Fibroblast of the aortic adventitia (primary cell): ENCODE measurements at places on chromosomes 4 and X. TPM values are rescaled to one million over a fixed set of nuclear protein-coding genes. Genes with fewer than 3 reads are reported as not detected.

DNA sequence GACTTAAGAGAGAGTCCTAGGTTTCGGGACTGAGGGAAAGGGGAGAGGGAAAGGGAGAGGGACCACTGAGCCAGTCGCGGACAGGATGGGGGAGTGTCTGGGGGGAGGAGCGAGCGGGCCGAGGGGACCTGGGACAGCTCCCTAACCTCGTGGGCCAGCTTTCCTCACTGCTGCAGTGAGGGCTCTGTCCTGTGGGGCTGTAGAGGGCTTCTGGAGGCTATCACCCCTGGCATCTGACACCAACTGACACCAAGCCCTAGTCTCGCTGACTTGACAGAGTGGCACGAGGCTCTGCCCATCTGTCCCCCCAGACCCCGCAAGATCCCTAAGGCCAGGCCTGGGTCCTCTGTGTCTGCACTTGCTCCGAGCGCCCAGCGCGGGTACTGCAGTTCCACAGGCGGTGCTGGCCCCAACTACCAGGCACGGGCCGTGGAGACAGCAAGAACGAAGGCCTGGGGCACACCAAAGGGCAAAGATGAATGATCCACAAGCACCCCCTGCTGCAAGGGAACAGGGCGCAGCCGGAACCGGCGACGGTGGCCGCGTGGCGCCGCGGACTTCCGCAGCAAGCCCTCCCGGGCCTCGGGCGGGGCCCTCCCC lies 465 bp downstream of the HAUS7 start:
- peak; percentile 12 for DNase-seq

Gene ASB11
- total RNA-seq: not detected in 2 replicates

DNA sequence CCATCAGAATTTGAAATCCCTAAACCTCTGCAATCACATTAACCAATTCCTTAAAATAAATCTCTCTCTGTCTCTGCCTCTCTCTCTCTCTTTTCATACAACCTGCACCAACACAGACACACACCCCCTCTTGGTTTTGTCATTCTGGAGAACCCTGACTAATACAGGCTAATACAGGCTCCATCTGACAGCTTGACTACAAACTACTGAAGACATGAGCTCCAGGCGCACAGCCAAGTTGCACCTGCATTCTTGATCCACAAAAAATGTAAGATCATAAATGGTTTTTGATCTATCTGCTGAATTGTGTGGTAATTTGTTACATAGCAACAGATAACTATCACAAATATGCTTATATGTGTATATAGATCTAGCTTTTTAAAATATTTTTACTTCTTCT lies 2414.2 kb downstream of the PCDH7 start:
- no peak for DNase-seq

GRCh38 chr4:138174981-138175794 lies 67.0 kb downstream of the SLC7A11 start:
- peak; percentile 85 for DNase-seq

- DNase-seq: no peak
Observed at GRCh38 chr4:187475901-187476300, 519.7 kb upstream of the ZFP42 start.

- no peak for DNase-seq
Observed at GRCh38 chr4:3406021-3406420, 35.7 kb upstream of the HGFAC start.

DNA sequence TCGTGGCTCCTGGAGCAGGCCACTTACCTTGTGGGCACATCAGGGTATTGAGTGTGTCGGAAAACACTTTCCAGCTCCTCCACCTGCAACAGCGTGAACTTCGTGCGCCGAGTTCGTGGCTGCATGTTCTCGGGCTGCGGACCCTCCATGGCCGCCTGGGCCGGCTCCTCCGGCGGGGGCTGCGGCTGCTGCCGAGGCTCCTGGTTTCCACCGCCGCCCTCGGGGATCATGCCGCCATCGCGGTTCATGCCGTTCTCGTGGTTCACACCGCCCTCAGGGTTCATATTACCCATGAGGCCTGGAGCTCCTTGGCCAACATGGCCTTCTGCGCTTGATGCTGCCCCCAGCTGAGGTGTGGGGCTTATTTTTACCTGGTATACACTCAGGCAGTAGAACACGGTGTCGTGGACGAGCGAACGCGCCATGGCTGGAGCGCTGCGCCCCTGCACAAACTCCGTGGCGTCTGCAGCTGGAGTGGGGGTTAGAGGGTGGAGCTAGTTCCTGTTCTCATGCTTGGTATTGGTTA lies at the start of gene RHOXF1:
TSS of gene RHOXF1 (minus strand) at position 476 of the 526 bp plus-strand sequence. CDS start at position 425, 51 bp downstream.
- no peak for DNase-seq

Gene TMEM271
- total RNA-seq: not detected in 2 replicates

Gene ODAM
- not detected in 2 replicates for total RNA-seq

Gene ARAF
- 9.2 and 20.9 TPM in 2 replicates for total RNA-seq

- no peak for DNase-seq
Observed at GRCh38 chr4:36509845-36510244, 228.4 kb downstream of the DTHD1 start.

Gene TMEM31
- total RNA-seq: not detected in 2 replicates

Gene CLNK
- 0.08 TPM in 1 of 2 replicates, not detected in the other for total RNA-seq

Gene BTC
- 0.81 TPM in 1 of 2 replicates, not detected in the other for total RNA-seq

GRCh38 chr4:151807220-151807619 lies 46.4 kb upstream of the GATB start:
- DNase-seq: no peak

GRCh38 chr4:61200187-61200915 lies at the start of gene ADGRL3:
Gene ADGRL3, plus strand, starts transcription at chr4:61200326.
- DNase-seq: peak; percentile 1

- DNase-seq: no peak
Observed at GRCh38 chr4:4922441-4922840, 63.0 kb downstream of the MSX1 start.

- peak; percentile 45 for DNase-seq
Observed at GRCh38 chrX:134601240-134601765, 57.0 kb downstream of the PLAC1 start.

Gene NLGN4X
- total RNA-seq: 0.08 TPM in 1 of 2 replicates, not detected in the other

Gene PCSK1N
- total RNA-seq: not detected in 2 replicates
